Skin of body (tissue), 3 donors: ENCODE measurements at places on chromosomes 6 and 20. TPM values are rescaled to one million over a fixed set of nuclear protein-coding genes. Genes with fewer than 3 reads are reported as not detected.

GRCh38 chr20:50758992-50759391 lies 27.6 kb downstream of the PARD6B start:
- DNase-seq = no peak

DNA sequence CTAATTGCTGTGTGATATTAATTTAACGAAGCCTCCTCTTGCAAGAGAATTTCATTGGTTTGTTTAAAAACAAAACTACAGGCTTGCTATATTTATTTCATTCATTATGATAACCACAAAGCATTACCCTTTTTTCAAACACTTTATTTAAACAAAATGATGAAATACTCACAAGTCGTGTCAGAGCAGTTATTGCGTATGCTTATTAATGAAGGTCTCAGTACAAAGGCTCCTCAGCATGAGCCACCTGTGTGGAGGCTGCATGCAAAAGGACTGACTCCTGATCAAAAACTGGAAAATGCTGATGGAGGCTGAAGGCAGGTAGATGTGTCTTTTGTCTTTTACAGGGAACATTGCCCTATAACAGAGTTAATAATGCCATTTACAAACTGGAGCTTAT lies 130.5 kb downstream of the CRYBG1 start:
- DNase-seq = no peak

The STMND1 gene
- total RNA-seq = not detected

- no peak for DNase-seq
These were observed 120.5 kb upstream of the ENPP5 start for GRCh38 chr6:46291275-46291633.

The AIG1 gene
- 22.8 TPM for total RNA-seq

The SLC32A1 gene
- not detected for total RNA-seq

The DSP gene
- 467 TPM for total RNA-seq

The TUBB2B gene
- 17.8 TPM for total RNA-seq

The SAMD3 gene
- total RNA-seq = 2.6 TPM
